Muscle of leg (tissue), 16 donors: ENCODE measurements at places on chromosomes 6 and 20. TPM values are rescaled to one million over a fixed set of nuclear protein-coding genes. Genes with fewer than 3 reads are reported as not detected.

DNA sequence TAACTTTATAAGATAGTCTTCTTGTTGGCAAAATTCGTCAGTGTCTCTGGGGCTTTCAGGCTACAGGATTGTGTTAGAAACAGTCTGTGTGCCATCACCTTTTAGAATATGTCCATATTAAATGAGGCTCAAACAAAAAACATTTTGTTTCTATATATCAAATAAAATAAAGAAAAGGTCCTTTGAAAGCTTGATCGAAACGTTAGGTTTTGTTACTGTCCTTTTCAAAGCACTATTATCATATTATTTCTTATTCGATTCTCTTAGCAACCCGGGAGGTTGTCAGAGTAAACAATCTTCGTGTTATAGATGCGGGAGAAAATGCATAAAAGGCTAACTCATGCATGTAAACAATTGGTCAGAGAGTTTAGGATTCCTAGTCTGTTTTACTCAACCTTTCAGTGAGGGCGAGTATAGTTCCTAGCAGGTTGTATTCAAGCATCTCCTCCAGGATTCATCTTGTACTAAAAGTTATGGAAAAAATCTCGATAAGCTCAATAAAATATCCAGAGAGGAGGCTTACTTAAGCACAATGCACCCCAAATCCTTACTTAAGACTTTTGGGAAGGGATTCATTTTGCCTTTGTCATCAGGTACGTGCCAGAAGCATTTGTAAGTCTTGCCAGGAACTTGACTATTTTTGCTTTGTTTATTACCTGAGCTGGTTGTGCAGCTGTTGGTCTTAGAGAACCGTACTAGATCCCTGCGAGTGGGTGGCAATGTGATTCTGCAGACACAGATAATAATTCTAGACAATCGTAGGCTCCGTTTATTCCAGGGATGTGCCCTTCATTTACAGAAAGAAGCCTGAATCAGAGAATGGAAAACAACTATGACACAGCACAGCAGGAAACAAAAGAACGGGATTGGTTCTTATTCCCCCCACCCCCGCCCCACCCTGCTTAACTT, 159.6 kb upstream of the ZNF217 start:
- DNase-seq = peak; percentile 35

DNA sequence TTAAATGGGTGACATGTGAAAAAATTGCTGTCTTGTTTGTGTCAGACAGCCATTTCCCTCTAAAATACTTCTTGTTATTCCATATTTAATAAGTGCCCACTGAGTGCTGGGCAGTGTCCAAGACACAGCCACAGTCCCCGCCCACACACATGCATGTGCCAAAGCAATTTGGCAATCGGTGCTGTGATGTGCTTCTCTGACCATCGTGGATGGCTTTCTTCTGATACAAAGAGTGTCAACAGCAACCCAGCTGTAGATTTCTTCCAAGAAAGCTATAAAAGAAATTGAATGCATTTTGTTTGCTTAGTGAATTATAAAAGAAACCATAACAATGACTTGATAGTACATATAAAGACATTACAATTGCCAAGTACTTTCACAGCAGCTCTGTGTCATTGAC, 140.5 kb upstream of the ATXN1 start:
- peak; percentile 72 for DNase-seq

DNA sequence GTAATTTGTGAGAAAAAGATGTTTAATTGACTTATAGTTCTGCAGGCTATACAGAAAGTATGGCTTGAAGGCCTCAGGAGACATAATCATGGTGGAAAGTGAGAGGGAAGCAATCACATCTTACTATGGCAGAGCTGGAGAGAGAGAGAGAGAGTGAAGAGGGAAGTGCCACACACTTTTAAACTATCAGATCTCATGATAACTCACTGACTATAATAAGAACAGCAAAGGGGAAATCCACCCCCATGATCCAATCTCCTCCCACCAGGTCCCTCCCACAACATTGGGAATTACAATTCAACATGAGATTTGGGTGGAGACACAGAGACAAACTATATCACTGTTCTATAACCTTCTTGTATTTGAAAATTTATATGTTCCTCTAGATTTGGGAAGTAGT, 117.2 kb upstream of the BMP5 start:
- DNase-seq = no peak

GRCh38 chr6:131146865-131147264, 11.6 kb downstream of the AKAP7 start:
- no peak for DNase-seq

Gene PRND
- polyA plus RNA-seq = 45.0 TPM

Gene C6orf163
- polyA plus RNA-seq = 1.2 TPM

Gene TSPYL1
- polyA plus RNA-seq = 43.8 TPM

Gene HFE
- 3.7 TPM for polyA plus RNA-seq
